Naive thymus-derived CD8-positive, alpha-beta T cell (primary cell): ENCODE measurements at places on chromosomes 3 and 15. TPM values are rescaled to one million over a fixed set of nuclear protein-coding genes. Genes with fewer than 3 reads are reported as not detected.
A peak's percentile ranks its signal among the peaks of the same experiment; 100 is the strongest.

GOLGA8J gene
- total RNA-seq, result 0.60 TPM

DNA sequence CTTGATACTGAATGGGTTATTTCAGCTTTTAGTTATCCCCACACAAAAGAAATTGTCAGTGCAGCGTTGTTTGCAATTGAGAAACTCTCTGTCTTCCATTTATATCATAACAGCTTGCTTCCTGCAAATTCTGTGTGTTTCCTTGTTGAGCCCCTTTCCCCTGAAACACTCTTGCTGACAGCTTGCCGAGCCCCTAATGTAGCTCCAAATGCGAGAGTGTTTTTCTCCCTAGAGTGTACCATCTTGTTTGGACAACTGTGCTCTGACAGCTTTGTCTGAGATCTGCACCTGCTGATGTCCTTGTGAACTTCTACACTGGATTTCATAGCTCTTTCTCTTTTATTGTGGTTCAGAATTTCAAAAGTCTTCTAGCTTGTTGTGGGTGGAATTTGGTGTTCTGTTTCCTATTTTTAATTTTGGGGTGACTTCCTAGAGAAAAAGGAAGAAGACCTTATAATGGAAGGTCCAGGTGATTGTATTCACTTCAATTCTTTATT is 343.5 kb downstream of the PDCD6IP start:
- no peaks in the 10 kb centered on the region for H3K4me1 ChIP-seq
- no peak overlapping the region for H3K27ac ChIP-seq
- no peaks in the 10 kb centered on the region for H3K27me3 ChIP-seq
- H3K4me3 ChIP-seq, result no peak overlapping the region
- no peak for DNase-seq
- peaks cover 5% of the 10 kb centered on the region for H3K36me3 ChIP-seq

DNA sequence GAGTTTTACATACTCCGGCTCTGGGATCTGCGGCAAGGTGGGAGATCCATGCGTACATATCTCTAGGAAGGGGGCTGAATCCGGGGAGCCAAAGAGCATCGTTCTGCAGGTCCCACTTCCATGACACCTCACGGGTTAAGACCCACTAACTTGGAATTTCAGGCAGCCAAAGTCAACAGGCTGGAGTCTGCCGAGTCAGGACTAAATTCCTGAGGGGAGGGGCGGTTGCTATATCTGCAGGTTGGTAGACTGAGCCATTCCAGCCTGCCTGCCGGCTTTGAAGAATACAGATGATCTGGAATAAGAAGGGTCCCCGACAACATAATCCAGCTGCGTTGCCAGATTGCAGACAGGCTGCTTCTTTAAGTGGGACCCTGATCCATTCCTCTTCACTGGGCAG is 65.4 kb upstream of the PEX5L start:
- no peak overlapping the region for H3K4me3 ChIP-seq
- no peaks in the 10 kb centered on the region for H3K4me1 ChIP-seq
- H3K27ac ChIP-seq, result no peak overlapping the region
- H3K36me3 ChIP-seq, result no peaks in the 10 kb centered on the region
- DNase-seq, result no peak

DNA sequence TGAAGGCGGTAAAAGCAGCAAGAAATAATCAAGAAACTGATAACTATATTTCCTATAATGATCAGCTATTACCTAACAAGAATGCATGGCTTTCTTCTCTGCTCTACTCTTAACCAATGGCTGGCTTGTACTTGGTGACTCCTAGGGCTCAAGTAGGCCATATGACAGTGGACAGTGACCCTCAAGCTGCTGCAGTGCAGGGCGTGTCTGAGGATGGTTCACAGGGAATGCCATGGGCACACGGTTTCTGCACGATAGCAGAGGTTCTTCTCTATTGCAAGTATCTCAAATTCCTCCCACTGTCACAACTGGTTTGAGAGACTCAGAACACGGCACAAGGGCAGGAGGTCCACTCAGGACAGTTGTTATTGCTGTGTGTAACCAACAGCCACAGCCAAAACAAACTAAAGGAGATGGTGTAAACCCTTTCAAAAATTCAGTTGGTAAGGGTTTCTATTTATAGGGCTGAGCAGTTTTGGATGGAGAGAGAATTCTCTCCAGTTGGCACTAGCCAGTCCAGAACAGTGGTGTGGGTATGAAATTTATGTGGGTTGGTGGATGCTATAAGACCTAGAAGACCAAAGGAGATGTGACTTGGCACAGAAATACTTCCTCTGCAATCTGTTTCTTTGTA is 103.2 kb upstream of the ST8SIA2 start:
- peaks cover 3% of the 10 kb centered on the region for H3K4me1 ChIP-seq
- no peaks in the 10 kb centered on the region for H3K36me3 ChIP-seq
- H3K27ac ChIP-seq, result no peak overlapping the region
- H3K4me3 ChIP-seq, result no peak overlapping the region

GRCh38 chr15:95044745-95045417 is 813.5 kb downstream of the MCTP2 start:
- H3K27ac ChIP-seq, result no peak overlapping the region
- H3K4me3 ChIP-seq, result no peak overlapping the region

GRCh38 chr3:123167686-123168085 is 34.1 kb upstream of the SEC22A start:
- H3K4me3 ChIP-seq, result no peak overlapping the region
- DNase-seq, result no peak
- no peaks in the 10 kb centered on the region for H3K27me3 ChIP-seq

- H3K36me3 ChIP-seq, result no peaks in the 10 kb centered on the region
- no peak overlapping the region for H3K27ac ChIP-seq
- peak; percentile 33 for DNase-seq
- H3K4me3 ChIP-seq, result no peak overlapping the region
These were observed 7.6 kb downstream of the ULK3 start for GRCh38 chr15:74835312-74835823.

DNA sequence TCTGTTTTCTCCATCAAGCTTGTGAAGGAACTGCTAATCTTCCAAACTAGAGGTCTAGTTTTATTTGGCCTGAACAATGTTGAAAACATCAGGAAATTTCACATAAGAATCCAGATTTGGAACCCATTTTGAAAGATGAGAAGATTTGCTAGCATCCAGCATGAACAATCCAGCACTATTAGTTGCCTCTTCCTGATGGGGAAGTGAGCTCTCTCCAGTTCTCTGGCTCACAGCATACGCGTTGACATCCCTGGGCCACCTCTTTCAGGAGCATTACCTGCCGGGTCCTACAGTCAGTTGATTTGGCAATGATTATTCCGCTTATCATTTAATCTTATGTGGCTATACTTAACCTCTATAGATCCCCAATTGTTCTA is 10.9 kb downstream of the GPR87 start:
- H3K27ac ChIP-seq, result no peak overlapping the region
- peaks cover 14% of the 10 kb centered on the region for H3K27me3 ChIP-seq
- no peak for DNase-seq
- no peaks in the 10 kb centered on the region for H3K36me3 ChIP-seq
- H3K4me1 ChIP-seq, result no peaks in the 10 kb centered on the region
